Left ventricle myocardium inferior (tissue), 1 donor: ENCODE measurements at places on chromosomes 3 and 15. TPM values are rescaled to one million over a fixed set of nuclear protein-coding genes. Genes with fewer than 3 reads are reported as not detected.

DNA sequence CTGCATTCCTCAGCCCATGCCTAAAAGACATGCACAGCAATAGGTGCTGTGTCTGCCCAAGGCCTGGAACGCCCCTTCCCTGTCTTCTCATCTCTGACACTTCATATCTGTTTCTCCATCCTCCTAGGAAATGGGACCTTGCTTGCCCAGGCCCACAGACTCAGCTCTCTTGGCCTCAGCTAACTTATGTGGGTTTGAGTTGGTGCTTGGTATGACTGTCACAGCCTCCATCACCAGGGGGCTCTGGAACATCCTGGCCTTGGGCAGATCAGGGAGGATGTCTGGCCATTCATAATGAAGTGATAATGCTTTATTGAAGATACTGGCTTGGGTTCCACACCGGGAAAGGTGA is 156.7 kb upstream of the SMAD3 start:
- no peaks in the 10 kb centered on the region for H3K36me3 ChIP-seq
- no peak overlapping the region for H3K4me3 ChIP-seq
- peaks cover 6% of the 10 kb centered on the region for H3K4me1 ChIP-seq
- peak overlapping the region; percentile 35 for H3K27ac ChIP-seq
- no peaks in the 10 kb centered on the region for H3K27me3 ChIP-seq
- DNase-seq: no peak

DNA sequence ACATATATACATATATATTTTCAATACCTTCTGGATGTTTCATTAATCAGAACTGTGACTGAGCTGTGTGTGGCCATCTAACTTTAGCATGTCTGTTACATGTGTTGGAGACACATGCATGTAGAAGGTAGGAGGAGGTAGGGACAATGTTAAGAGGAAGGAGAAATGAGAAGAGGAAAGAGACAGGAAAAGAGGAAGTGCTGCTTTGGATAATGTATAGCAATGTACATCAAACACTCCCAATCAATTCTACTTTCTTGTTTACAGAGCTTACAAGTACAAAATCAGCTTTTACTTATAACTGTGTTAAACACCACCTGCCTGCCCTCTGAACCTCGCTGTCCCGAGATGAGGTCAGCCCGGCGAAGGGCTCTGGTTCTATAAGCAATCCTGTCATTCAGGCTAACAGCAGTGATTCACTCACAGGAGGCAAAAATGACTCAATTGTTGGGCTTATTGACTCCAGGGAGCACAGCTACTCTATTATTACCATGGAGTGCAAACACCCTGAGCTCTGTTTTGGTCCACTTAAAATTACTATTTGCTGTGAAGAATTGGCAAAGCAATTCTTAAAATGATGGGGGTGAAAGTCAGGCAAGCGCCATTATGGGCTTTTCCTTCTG is 188.9 kb downstream of the MEIS2 start:
- H3K4me1 ChIP-seq: peaks cover 51% of the 10 kb centered on the region
- H3K27ac ChIP-seq: no peak overlapping the region
- no peak overlapping the region for H3K4me3 ChIP-seq
- no peak for DNase-seq
- H3K36me3 ChIP-seq: no peaks in the 10 kb centered on the region
- no peaks in the 10 kb centered on the region for H3K27me3 ChIP-seq

DNA sequence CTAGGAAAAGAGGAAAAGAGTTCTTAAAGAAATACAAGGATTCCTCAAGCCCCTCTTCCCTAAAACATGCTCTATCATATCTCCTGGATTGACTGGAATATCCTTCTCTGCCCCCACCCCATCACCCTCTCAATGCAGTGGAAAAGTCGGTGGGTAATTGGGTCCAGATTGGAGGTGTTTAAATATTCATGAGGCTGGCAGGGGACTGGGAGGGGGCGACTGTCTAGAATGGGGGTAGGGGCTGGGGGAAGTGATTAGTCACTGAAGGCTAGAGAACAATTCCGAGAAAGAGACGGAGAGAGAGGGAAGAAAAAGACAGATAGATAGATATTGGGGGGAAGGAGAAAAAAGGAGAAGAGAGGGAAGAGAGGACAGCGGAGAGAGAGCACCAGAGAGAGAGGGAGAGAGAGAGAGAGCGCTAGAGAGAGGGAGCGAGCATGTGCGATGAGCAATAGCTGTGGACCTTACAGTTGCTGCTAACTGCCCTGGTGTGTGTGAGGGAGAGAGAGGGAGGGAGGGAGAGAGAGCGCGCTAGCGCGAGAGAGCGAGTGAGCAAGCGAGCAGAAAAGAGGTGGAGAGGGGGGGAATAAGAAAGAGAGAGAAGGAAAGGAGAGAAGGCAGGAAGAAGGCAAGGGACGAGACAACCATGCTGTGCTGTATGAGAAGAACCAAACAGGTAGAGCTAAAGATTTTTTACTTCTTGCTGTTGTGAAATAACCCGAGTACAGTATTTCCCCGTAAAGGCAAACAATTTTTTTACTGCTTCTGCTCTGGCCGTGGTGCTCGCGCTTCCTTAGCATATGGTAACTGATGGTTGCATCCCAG is at the start of gene GAP43:
TSS of gene GAP43 (plus strand) at position 467 of the 825 bp plus-strand sequence. CDS start at position 647, 180 bp downstream.
- H3K4me3 ChIP-seq: peak within 1 kb of the TSS; percentile 53
- H3K36me3 ChIP-seq: no peaks in the 10 kb centered on the region
- H3K27ac ChIP-seq: no peak within 1 kb of the TSS
- H3K27me3 ChIP-seq: peaks cover 50% of the 10 kb centered on the region
- peak; percentile 25 for DNase-seq

GRCh38 chr3:52154135-52155094 is at the start of gene POC1A:
TSS of gene POC1A (minus strand) at chr3:52154423. CDS start at chr3:52154372, 51 bp downstream.
- DNase-seq: peak; percentile 96
- H3K27ac ChIP-seq: peak within 1 kb of the TSS; percentile 95
- H3K4me1 ChIP-seq: peaks cover 19% of the 10 kb centered on the region
- peak within 1 kb of the TSS; percentile 84 for H3K4me3 ChIP-seq

TASOR gene
- 25.8 TPM for total RNA-seq

MYLK gene
- total RNA-seq: 11.1 TPM

DNA sequence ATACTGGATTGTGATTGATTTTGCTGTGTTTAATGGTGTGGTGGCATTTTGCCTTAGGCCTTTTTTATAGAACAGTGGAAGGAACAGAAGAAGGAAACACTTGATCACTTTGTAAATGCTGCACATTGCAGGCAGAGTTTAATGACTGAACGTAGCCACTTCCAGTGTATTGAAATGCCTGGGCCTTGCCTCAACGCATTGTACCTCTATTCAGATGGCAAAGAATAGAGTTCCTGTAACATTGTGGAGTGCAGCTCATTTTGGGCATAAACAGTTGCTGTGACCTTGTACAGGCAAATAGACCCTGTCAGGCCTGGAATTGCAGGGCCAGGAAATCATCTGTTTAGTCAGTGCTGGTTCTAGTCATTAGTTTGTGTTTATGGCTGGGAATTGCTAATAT is 225.0 kb downstream of the EPHA3 start:
- no peaks in the 10 kb centered on the region for H3K27me3 ChIP-seq
- no peak overlapping the region for H3K27ac ChIP-seq
- no peaks in the 10 kb centered on the region for H3K36me3 ChIP-seq
- H3K4me3 ChIP-seq: no peak overlapping the region
- DNase-seq: no peak

GRCh38 chr3:72658466-72659100 is 189.7 kb downstream of the SHQ1 start:
- H3K27ac ChIP-seq: no peak overlapping the region
- DNase-seq: no peak
- peaks cover 26% of the 10 kb centered on the region for H3K27me3 ChIP-seq
- no peaks in the 10 kb centered on the region for H3K36me3 ChIP-seq
- no peak overlapping the region for H3K4me3 ChIP-seq

- H3K27me3 ChIP-seq: no peaks in the 10 kb centered on the region
- H3K36me3 ChIP-seq: no peaks in the 10 kb centered on the region
- no peaks in the 10 kb centered on the region for H3K4me1 ChIP-seq
- no peak for DNase-seq
These were observed 177.6 kb upstream of the BCL6 start for GRCh38 chr3:187922704-187923416.

FETUB gene
- not detected for total RNA-seq

RCCD1 gene
- total RNA-seq: 10.9 TPM

DNA sequence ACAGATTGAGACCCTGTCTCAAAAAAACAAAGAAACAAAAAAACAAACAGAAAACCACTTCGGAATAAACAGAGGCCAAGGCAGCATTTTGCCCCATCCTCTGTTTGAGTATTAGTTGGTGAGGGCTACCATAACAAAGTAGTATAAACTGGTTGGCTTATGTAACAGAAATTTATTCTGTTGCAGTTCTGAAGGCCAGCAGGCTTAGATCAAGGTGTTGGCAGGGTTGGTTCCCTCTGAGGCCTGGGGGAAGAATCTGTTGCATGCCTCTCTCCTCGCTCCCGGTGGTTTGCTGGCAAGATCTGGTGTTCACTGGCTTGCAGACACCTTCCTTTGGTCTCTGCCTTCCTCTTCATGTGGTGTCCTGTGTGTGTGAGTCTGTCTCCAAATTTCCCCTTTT is 261.6 kb downstream of the PDZRN3 start:
- H3K4me3 ChIP-seq: no peak overlapping the region
- DNase-seq: no peak
- no peak overlapping the region for H3K27ac ChIP-seq
- H3K27me3 ChIP-seq: no peaks in the 10 kb centered on the region
- no peaks in the 10 kb centered on the region for H3K36me3 ChIP-seq

- H3K27ac ChIP-seq: no peak overlapping the region
- no peaks in the 10 kb centered on the region for H3K27me3 ChIP-seq
- no peaks in the 10 kb centered on the region for H3K4me1 ChIP-seq
- no peak overlapping the region for H3K4me3 ChIP-seq
- no peak for DNase-seq
- no peaks in the 10 kb centered on the region for H3K36me3 ChIP-seq
These were observed 203.7 kb downstream of the SLC9A9 start for GRCh38 chr3:143644370-143645089.

- no peaks in the 10 kb centered on the region for H3K4me1 ChIP-seq
- no peak overlapping the region for H3K4me3 ChIP-seq
- H3K36me3 ChIP-seq: no peaks in the 10 kb centered on the region
- no peak overlapping the region for H3K27ac ChIP-seq
These were observed 409.0 kb downstream of the TAFA4 start for GRCh38 chr3:68523330-68523729.

DNA sequence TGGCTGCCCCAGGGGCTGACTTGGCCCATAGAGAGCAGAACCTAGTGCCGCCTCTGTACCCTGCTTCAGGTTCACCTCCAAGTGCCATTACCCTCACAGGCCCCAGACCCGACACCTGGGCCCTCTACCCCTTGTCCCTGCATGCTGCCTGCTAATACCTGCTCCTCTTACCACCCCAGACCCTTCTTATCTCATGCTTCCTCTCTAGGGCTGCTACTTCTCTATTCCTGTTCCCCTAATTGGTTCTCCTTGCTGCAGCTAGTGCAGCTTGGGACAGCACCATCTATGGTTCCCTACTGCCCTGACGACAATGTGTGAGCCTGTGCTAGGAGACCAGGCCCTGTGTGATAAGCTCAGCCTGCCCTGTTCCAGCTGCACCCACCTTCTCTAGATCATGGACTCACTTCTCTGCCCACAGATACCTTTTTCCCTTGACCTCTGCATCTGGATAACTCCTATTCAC is 15.3 kb downstream of the HDAC11 start:
- H3K36me3 ChIP-seq: peaks cover 8% of the 10 kb centered on the region
- H3K4me1 ChIP-seq: peaks cover 22% of the 10 kb centered on the region
- DNase-seq: peak; percentile 6
- no peaks in the 10 kb centered on the region for H3K27me3 ChIP-seq
- H3K4me3 ChIP-seq: no peak overlapping the region

- peaks cover 83% of the 10 kb centered on the region for H3K27me3 ChIP-seq
- H3K4me3 ChIP-seq: peak overlapping the region; percentile 70
- peaks cover 49% of the 10 kb centered on the region for H3K4me1 ChIP-seq
- peak overlapping the region; percentile 75 for H3K27ac ChIP-seq
- no peak for DNase-seq
These were observed 4.2 kb downstream of the OCA2 start for GRCh38 chr15:28094732-28095521.

GRCh38 chr3:143439817-143440216 is 320.2 kb downstream of the CHST2 start:
- H3K36me3 ChIP-seq: no peaks in the 10 kb centered on the region
- H3K4me3 ChIP-seq: no peak overlapping the region
- DNase-seq: no peak

HERC2 gene
- 45.8 TPM for total RNA-seq

- no peaks in the 10 kb centered on the region for H3K4me1 ChIP-seq
- no peak for DNase-seq
- H3K36me3 ChIP-seq: no peaks in the 10 kb centered on the region
- H3K27ac ChIP-seq: no peak overlapping the region
These were observed 113.5 kb downstream of the CNTN4 start for GRCh38 chr3:2212206-2212605.

DNA sequence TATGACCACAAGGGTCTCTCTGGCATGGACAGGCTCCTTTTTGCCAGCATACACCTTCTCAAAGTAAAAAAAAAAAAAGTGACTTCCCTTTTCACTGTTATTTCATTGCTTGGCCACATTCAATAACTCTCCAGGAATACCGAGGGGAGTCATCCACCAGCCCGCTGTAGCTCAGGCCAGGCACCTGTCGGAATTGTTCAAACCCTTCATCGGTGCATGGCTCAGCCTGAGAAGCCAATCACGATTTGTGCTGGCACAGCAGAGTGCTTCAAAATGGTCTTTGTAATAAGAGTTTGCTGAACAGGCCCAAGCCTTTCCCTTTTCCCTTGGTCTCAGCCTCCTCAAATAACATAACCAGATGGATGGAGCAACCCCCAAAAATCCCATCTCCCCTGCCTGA is 145.4 kb downstream of the PDZRN3 start:
- no peak overlapping the region for H3K4me3 ChIP-seq
- peaks cover 46% of the 10 kb centered on the region for H3K4me1 ChIP-seq
- H3K27ac ChIP-seq: no peak overlapping the region
- H3K27me3 ChIP-seq: no peaks in the 10 kb centered on the region
- no peaks in the 10 kb centered on the region for H3K36me3 ChIP-seq
- no peak for DNase-seq

DNA sequence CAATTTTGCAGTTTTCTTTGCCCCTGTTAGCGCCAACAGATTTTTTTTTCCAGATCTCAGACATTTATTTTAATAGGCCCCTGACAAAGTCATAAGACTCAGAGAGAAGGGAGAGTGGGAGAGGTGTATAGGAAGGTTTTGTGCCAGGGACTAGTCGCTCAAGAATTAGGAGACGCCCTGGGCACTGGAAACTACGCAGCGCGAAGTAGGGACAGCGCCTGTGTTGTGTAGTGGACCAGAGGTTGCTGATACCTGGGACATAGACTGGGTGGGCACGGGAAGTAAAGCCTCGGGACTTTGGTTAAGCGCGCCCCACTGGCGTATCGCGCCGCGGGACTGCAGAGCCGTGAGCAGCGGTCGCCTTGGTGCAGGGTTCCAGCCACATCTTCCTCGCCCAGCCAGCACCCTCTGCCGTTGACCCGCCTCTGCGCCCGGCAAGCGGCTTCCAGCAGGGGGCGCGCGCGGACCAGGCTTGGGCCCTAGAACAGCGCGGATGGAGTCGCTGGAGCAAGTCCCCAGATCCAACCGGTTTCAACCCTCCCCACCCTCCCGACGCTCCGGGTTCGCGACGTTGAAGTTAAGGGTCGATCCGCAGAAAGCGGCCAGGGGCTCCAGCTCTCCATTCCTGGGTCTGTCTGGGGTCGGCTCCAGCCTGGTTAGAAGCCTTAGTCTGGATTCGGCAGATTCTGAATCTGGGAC is 3.0 kb upstream of the ISLR2 start:
- peak overlapping the region; percentile 83 for H3K27ac ChIP-seq
- no peaks in the 10 kb centered on the region for H3K36me3 ChIP-seq
- peak overlapping the region; percentile 66 for H3K4me3 ChIP-seq
- peak; percentile 89 for DNase-seq
- H3K27me3 ChIP-seq: peaks cover 93% of the 10 kb centered on the region

- peaks cover 26% of the 10 kb centered on the region for H3K27me3 ChIP-seq
- H3K36me3 ChIP-seq: no peaks in the 10 kb centered on the region
- DNase-seq: no peak
- H3K27ac ChIP-seq: no peak overlapping the region
These were observed 183.6 kb downstream of the MCTP2 start for GRCh38 chr15:94414916-94415315.
